ENCODE measurements at places on chromosomes 6 and 20.

DNA sequence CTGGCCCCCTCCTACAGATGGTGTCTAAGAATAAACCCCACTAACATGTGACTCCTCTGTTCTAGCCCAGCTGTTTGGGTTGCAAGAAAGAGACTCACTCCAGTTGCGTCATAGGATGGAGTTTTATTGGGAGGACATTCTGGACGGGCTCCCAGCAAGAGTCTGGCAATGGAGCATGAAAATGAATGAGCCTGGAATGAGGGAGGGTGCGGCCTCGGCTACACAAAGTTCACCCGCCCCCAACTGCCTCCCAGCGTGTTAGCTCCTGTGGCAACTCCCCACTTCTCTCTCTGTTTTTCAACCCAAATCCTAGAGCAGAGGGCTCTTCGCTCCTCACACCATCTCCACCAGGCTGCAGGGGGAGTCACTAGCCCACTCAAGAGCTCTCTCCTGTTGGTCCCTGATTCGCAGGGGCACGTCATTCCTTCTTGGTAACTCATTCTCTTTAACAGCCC lies 5.1 kb upstream of the ADAM33 start:
- DNase-seq: peak; percentile 56

DNA sequence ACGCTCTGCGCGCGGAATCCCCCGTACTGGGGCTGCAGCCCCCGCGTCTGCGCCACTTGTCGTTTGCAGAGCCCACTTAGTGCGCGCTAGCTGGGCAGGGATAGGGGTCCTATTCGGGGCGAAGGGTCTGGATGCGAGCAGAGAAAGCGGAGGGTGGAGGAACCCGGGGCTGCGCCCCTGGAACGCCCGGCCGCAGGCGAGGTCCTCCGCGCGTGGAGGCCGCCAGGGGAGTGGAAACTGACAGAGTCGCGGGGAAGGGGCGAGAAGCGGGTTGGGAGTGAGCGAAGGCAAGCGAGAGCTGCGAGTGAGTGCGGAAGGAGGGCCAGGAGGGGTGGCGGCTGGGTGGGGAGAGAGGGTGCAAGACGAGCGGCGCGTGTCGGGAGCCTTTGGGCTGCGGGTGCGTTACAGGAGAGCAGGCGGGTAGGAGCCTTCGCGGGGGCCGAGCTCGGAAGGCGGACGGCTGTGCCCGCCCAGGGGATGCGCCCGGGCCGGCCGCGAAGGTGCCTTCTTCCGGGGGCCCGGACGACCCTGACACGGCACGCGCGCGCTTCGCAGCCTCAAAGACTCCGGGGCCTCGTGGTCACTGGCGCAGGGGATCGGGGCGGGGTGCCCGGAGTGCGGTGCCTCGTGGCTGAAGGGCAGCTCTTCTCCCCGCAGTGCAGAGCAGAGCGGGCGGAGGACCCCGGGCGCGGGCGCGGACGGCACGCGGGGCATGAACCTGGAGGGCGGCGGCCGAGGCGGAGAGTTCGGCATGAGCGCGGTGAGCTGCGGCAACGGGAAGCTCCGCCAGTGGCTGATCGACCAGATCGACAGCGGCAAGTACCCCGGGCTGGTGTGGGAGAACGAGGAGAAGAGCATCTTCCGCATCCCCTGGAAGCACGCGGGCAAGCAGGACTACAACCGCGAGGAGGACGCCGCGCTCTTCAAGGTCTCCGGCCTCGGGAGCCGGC lies 1.2 kb downstream of the IRF4 start:
- no peak for DNase-seq

DNA sequence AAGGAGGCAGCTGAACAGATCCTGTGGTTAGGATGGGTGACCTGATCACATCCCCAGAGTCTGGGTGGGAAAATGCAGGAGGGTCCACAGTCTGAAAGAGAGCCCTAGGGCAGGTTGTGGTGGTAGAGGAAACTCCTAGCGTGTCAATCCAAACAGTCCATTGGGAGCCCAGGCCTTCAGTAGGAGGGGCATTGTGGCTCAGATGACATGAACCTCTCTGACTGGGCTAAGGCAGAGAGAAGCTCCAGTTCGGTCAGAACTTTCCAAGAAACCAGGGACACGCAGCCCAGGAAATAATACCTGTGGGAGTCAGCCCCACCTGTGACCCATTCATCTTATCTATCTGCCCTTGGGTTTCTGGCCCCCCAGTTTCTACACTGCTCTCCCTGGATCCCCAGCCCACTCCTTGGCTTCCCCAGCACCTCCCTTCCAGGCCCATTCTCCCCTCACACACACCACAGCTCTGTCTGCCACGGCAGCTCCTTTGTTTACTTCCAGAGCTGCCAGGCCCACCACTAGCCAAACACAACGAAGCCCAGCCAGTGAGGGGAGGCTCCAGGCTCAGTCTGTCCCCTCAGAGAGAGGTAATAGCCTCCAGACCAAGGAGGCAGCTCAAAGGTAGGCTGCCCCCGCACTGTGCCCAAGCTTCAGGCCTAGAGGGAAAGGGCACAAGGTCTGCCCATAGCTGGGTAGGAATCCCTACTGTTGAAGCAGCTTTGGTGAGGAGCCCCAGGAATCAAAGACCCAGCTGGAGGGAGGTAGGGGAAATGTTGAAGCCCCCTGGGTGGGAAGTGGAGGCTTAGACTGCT lies 6.2 kb downstream of the GDF5 start:
- DNase-seq: no peak

- no peak for DNase-seq
Measured at GRCh38 chr6:14434916-14435690, 317.5 kb downstream of the CD83 start.

- DNase-seq: no peak
Measured at GRCh38 chr6:109795994-109796555, 105.0 kb downstream of the FIG4 start.

DNA sequence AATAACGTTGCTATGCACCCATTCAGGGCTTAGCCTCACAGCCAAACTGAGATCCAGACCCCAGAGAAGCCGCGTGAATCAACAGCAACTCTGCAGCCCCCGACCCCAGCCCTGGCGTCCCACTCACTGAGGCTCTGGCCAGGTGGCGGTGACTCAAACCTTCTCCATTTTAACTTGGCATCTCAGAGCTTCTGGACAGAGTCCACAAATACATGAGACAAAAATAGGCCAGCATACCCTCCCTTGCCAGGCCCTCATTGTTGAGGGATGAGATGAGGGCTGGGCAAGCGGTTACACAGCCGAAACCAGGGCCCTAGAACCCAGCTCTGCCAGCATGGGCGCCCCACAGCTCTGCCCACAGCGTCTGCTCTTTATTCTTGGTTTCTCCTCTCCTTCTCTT lies 118.4 kb downstream of the MYLK4 start:
- no peak for DNase-seq

DNA sequence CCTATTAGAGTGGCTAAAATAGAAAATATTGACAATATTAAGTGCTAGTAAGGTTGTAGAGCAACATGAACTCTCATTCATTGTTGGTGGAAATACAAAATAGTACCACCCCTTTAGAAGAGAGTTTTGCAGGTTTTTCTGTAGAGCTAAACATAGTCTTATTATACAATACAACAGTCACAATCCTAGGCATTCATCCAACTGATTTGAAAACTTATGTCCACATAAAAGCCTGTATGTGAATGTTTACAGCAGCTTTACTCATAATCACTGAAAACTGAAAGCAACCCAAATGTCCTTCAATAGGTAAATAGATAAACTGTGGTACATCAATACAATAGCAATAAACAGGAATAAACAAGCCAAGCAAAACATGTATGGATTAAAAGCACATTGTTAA lies 162.6 kb upstream of the PRND start:
- no peak for DNase-seq

GRCh38 chr6:44333942-44334341 lies 8.5 kb upstream of the SPATS1 start:
- DNase-seq: no peak

DNA sequence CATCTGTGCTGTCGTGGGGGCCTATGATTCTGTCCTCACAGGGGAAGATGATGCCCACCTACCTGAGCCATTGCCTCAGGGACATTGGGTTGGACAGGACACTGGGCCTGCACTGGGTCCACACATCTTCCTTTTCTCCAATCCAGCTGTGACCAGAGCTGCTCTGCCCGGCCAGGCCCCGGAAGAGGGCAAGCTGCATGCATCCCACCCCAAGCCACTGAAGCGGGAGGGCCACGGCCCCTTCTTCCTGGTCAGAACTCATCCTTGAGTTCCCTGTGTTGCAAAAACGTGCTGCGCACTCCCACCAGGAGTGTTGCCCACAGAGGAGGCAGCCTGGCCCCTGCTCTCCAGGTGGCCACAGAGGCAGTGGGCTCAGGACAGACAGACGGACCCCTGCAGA lies 38.2 kb downstream of the SPDEF start:
- no peak for DNase-seq

- no peak for DNase-seq
Measured at GRCh38 chr6:3718407-3718806, 33.1 kb downstream of the PXDC1 start.

GRCh38 chr20:32385541-32385940 lies 27.4 kb downstream of the ASXL1 start:
- DNase-seq: no peak

- no peak for DNase-seq
Measured at GRCh38 chr20:4632876-4633275, 88.8 kb upstream of the PRND start.

GRCh38 chr6:33430334-33430733 lies 10.5 kb downstream of the SYNGAP1 start:
- DNase-seq: no peak

- DNase-seq: no peak
Measured at GRCh38 chr6:13471184-13471583, 16.2 kb downstream of the GFOD1 start.

- DNase-seq: no peak
Measured at GRCh38 chr6:41334482-41335040, 847 bp upstream of the NCR2 start.

DNA sequence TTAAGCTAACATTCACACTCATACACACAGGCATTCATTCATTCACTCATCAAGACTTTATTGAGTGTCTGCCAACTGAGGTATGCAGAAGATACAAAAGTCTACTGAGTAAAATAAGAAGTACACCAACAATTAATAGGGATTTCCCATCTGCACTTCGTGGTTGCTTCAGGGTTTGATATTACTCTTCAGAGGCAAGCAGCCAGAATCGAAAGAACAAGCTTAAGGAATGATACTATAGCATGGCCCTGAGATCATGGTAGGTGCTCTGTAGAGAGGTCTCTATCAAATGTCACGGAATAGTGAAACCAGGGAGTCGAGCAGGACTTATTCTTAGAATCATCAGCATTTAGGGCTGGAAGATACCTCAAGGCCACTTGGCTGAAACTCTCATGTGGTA lies 135.4 kb downstream of the NRN1 start:
- no peak for DNase-seq

GRCh38 chr6:170235391-170236125 lies 55.3 kb downstream of the DLL1 start:
- no peak for DNase-seq

- no peak for DNase-seq
Measured at GRCh38 chr6:107712665-107713551, 111.2 kb downstream of the SCML4 start.
